ENCODE measurements at places on chromosomes 7 and 10. TPM values are rescaled to one million over a fixed set of nuclear protein-coding genes. Genes with fewer than 3 reads are reported as not detected.

DNA sequence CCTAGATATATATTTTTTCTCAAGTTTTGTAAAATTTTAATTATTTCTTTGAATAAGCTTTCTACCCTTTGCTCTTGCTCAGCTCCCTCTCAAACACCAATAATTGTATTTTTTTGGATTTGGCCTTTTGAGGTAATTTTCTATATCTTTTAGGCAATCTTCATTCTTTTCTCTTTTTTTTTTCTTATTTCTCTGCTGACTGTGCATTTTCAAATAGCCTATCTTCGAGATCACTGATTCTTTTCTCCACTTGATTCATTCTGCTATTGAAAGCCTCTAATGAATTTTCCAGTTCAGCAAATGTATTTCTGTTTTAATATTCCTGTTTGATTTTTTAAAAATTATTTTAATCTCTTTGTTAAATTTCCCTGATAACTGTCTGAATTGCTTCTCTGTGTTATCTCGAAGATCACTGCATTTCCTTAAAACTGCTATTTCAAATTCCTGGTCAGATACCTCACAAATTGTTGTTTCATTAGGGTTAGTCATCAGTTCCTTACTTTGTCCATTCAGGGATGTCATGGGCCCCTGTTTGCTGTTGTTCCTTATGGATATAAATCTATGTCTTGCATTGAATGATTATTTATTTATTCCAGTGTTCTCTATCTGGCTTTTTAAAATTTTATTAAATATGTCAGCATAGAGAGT is 100.1 kb upstream of the UNC5B start:
- DNase-seq, result no peak

DNA sequence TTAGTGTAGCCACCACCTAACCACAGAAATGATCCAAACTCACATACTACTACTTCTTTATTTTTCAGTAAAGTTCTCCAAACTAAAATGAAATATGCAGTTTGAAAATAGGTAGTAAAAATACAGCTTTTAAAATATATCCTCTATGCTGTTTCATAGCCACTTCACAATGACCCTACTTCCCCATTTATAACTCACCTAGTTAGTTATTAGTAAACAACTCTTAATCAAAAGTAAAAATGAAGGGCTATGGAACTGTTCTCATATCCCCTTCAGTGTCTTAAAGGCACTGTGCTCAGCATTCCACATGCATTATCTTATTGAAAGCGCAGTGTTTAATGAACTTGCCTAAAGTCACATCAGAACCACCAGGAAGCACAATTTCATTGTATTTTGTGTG is 43.5 kb downstream of the KMT2C start:
- no peak for DNase-seq

- DNase-seq, result no peak
These were observed 3.5 kb downstream of the STK17A start for GRCh38 chr7:43586251-43586900.

- no peak for DNase-seq
These were observed 249.1 kb upstream of the LYZL1 start for GRCh38 chr10:29039677-29040189.

- no peak for DNase-seq
These were observed 193.5 kb upstream of the C7orf33 start for GRCh38 chr7:148397056-148397455.

- DNase-seq, result no peak
These were observed 158.4 kb upstream of the TMEM72 start for GRCh38 chr10:44752451-44753441.

DNA sequence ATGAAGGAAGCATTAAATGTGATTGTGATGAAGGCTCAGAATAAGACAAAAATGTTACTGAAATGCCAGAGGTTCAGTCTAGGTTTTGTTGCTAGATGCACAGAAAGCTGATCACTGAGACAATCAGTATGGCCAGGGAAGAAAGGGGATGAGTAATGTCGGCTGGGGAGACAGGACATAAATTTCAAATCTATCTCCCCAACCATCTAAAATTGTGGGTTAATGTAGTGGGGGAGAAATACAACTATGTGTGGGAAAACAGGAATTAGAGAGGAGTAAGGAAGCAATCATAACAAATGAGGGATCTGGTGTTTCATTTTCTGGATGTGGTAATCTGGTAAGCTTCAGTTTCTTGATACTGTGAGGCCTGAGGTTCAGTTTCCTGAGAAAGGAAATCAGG is 1111.0 kb downstream of the XPNPEP1 start:
- DNase-seq, result no peak

SRGN gene
- total RNA-seq, result 146 TPM

VPS37D gene
- 4.5 TPM for total RNA-seq
